CD4-positive, alpha-beta T cell treated with Interleukin-17A for 4 hours (primary cell): ENCODE measurements at places on chromosomes 5 and 9.

- no peak for DNase-seq
These were observed 692.4 kb downstream of the MTRR start for GRCh38 chr5:8561224-8561840.

DNA sequence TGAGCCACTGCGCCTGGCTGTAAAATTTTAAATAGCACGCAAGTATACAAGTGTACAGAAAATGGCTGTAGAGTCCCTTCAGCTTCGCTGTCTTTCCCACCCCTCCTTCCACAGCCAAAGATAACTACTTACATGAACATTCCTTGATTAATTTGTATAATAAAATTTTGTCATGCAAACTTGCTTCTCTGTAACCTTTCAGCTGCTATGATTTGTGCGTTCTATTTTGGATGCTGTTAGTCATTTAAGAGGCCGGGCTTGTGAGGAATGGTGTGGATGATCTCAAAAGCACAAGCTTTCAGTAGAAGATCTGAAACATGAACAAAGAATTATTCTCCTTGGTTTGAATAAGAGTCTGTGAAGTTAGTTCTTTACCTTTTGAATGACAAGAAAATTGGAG is 115.0 kb upstream of the TLE1 start:
- DNase-seq: no peak

DNA sequence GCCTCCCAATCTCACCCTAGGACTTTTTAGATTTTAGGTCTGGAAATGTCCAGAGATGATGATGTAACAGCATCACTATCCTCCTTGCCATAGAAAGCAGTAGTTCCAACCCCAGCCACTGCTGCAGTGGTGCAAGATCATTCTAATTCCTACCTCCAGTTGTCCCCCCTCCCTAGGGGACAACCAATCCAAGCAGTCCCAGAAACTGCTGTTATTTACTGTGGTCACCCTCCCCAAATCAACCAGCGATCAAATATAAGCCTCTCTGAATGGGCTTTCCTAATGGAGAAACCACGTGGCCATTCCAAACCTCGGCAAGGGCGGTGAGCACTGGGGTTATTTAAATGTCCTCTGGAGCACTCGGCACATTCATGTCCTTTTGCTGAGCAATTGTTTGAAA is 159.8 kb downstream of the SLF1 start:
- DNase-seq: no peak

DNA sequence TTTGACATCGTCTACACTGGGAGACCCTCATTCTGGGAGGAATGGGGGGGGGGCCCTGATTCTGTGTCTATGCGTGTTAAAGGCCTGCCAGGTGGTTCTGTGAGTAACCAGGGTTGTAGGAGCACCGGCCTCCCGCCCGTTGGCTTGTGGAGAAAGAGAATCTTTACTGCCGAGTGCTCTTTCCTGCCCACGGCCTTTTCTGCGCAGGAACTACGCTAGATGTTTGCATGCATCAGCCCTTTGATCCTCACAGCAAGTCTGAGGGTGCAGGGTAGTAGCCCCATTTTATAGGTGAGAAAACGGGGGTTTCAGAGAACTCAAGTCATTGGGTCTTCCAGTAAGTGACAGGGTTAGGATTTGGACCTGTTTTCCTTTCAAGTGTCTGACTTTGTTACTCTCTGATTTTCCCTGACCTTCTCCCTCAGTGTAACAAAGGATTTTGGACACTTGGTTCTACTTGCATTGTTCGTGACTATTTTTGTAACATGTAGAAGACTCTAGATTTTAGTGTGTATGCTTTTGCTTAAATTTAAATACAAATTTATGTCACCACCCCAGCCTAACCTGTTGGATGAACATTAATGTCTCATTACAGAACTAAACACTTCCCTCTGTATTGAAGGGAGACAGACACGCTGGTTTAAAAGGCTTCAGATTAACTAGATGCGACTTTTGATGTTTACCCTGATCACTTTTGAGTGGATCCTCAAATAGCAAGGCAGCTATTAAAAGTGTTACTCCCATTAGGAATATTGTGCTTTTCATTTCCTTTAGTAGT is 22.0 kb downstream of the MAST4 start:
- no peak for DNase-seq

GRCh38 chr5:32589416-32589815 is 4.1 kb downstream of the SUB1 start:
- DNase-seq: no peak

GRCh38 chr5:6788439-6788838 is 75.2 kb downstream of the TENT4A start:
- no peak for DNase-seq

DNA sequence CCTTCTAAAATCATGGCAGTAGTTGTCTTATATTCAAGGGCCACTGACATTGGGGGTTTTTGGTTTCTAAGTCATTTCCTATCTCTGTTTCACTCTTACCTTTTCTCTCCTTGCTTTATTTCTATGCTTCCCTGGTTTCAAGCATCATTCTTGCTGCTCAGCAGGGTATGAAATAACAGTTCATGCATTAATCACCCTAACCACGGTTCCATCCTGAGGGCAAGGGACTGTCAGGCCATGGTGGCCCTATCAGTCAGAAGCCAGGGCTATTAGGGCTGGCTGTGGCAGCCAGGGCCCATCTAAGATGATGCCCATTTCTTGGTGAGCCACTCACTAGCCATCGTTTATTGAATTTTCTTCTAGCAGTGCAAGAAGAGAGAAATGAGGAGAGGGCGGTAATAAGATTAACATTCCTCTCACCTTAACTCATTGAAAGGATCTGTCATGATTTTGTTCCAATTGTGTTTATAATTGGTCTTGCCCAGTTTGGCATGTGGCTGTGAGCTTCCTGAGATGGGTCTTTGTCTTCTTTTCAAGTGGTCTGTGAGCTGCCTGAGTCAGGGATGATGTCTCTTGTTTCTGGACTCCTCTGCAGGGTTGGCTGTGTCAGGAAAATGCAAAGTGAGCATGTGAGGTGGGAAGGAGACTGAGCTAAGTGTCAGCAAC is 45.2 kb downstream of the CYSTM1 start:
- DNase-seq: no peak

DNA sequence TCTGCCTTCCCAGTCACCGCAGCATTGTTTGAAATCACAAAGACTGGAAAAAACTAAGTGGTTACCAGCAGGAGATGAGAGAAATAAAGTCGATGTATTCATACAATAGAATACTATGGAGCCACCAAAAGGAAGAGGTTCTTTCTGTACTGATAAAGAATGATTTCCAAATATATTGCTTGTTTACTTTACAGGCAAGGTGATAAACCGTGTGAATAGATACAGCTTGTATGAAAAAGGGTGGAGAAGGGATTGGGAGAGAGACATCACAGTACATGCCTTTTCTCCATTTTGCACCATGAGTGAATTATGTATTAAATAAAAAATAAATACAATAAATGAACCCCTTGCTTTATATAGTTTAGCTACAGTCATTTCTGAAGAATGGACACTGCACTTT is 91.7 kb downstream of the RFK start:
- DNase-seq: no peak

DNA sequence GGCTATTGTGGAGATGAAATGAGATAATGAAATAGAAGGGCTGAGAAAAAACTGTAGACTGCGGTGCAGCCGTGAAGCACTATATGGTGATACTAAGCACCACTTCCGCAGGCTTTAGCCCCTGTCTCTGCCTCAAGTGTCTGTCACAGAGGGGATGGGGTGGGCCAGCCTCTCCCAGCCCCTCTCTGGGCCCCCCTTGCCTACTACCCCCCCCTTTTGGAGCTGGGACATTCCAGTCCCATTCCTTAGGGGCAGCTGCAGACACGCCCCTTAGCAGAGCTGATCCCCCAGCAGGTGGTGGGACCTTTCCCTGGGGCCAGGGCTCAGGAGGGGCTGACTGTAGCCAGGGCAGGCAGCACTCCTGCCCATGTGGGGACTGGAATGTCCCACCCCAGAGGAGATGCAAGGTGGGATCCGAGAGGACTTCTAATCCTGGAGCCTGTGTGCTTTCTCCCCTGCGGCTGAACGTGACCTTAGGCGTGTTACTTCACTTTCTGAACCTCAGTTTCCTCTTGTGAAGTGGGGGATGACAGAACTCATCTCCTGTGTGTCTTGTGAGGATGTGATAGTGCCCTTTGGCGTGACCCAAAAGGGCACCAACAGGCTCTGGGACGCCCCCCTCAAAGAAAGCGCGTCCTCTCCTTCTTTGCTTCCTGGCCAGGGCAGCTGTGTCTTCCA is 1.9 kb downstream of the N4BP3 start:
- no peak for DNase-seq

- DNase-seq: peak; percentile 58
These were observed 17.1 kb downstream of the F2R start for GRCh38 chr5:76733049-76733417.

GRCh38 chr5:1983401-1983800 is 100.7 kb upstream of the IRX4 start:
- DNase-seq: no peak

- DNase-seq: no peak
These were observed 182.5 kb upstream of the PIK3R1 start for GRCh38 chr5:68033029-68033428.

- no peak for DNase-seq
These were observed at the start of gene RASEF for GRCh38 chr9:83062651-83063527. TSS of gene RASEF (minus strand) at chr9:83063142. CDS start at chr9:83062867, 275 bp downstream.

GRCh38 chr9:6758498-6759184 is 868 bp downstream of the KDM4C start:
- DNase-seq: peak; percentile 65
